Type B pancreatic cell (in vitro differentiated cells): ENCODE measurements at places on chromosomes 11 and 22.

DNA sequence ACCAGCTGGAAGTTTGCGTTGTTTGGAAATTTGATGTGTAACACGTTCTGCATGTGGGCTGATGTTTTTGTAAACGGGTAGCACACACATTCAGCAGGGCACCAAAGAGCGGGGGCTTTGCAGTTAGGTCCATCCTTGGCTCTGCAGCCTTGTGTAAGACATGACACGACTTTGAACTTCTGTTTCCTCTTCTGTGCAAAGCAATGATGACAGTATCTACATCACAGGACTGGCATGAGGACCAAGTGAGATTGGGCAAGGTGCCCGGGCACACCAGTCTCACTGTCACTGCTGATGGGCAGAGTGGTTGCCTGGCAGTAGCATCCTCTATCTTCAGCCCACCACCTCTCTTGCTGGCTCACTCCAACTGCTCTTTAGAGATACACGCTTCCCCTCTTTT lies 3.3 kb downstream of the TCN2 start:
- H3K27me3 ChIP-seq = no peaks in the 10 kb centered on the region
- H3K27ac ChIP-seq = no peak overlapping the region
- peaks cover 28% of the 10 kb centered on the region for H3K4me1 ChIP-seq
- no peaks in the 10 kb centered on the region for H3K36me3 ChIP-seq
- no peak overlapping the region for H3K4me3 ChIP-seq
- no peak for DNase-seq

GRCh38 chr11:64776875-64777274 lies 1.5 kb downstream of the SF1 start:
- H3K4me1 ChIP-seq = peaks cover 23% of the 10 kb centered on the region
- H3K36me3 ChIP-seq = peaks cover 47% of the 10 kb centered on the region
- peak overlapping the region; percentile 97 for H3K4me3 ChIP-seq
- peak overlapping the region; percentile 96 for H3K27ac ChIP-seq
- peaks cover 3% of the 10 kb centered on the region for H3K27me3 ChIP-seq

DNA sequence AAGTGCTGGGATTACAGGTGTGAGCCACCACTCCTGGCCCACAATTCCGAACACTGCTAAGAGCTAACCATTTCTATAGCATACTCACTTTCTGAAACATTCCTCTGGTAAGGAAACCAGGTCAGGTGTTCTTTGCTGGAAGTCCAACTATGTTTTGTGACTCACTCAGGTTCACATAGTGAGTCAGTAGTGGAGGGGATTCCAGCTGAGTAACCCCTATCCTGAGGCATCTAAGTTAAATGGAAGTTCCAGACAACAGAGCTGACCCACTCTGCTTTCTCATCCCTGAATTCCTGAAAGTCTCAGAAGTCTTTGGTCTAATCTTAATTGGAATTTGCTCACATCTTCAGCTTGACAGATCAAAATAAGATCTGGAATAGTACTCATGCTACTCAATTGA lies 3.0 kb upstream of the CHRNA10 start:
- H3K27ac ChIP-seq = no peak overlapping the region
- H3K36me3 ChIP-seq = peaks cover 37% of the 10 kb centered on the region
- no peak for DNase-seq
- H3K27me3 ChIP-seq = no peaks in the 10 kb centered on the region

DNA sequence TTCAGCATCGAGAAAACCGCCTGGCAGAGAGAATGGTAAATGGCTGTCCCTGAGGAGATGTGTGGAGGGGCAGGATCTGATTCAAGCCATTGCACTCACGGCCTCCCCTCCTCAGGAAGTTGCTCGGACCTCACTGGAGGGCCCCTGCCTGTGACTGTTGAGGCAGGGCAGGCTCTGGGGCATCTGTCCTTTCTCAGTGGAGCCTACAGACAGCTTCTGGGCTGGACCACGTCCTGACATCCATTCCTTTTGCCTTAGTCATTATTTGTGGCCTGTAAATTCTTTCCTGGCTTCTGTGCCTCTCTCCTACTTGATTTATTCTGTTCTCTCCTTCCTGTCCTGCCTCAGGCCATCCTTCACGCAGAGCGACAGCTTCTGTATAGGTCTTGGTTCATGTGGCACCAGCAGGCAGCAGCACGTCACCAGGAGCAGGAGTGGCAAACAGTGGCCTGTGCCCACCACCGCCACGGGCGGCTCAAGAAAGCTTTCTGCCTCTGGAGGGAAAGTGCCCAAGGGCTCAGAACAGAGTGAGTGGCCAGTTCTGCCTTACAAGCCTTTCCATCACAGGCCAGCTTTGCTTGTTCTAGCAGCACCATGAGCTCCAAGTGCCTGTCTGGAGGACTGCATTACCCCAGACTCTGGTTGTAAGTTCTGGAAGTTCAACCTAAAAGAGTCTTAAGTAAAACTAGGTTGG lies 59.6 kb downstream of the PISD start:
- H3K36me3 ChIP-seq = peaks cover 4% of the 10 kb centered on the region
- H3K27ac ChIP-seq = peak overlapping the region; percentile 72
- no peak overlapping the region for H3K4me3 ChIP-seq
- DNase-seq = no peak
- H3K27me3 ChIP-seq = no peaks in the 10 kb centered on the region

- peak; percentile 83 for DNase-seq
- peak within 1 kb of the TSS; percentile 85 for H3K4me3 ChIP-seq
- peaks cover 74% of the 10 kb centered on the region for H3K27me3 ChIP-seq
- H3K36me3 ChIP-seq = peaks cover 3% of the 10 kb centered on the region
Measured at GRCh38 chr22:43343262-43343669, at the start of gene SCUBE1. Gene SCUBE1 (minus strand): TSS chr22:43343372. CDS start chr22:43343261, 111 bp downstream.

- no peak overlapping the region for H3K27ac ChIP-seq
- H3K4me1 ChIP-seq = peaks cover 24% of the 10 kb centered on the region
- no peak overlapping the region for H3K4me3 ChIP-seq
- H3K36me3 ChIP-seq = peaks cover 4% of the 10 kb centered on the region
- DNase-seq = no peak
- peaks cover 6% of the 10 kb centered on the region for H3K27me3 ChIP-seq
Measured at GRCh38 chr11:115623021-115623451, 118.8 kb upstream of the CADM1 start.

GRCh38 chr22:47290706-47291430 lies 528.4 kb downstream of the TBC1D22A start:
- H3K27me3 ChIP-seq = no peaks in the 10 kb centered on the region
- H3K36me3 ChIP-seq = no peaks in the 10 kb centered on the region
- no peak overlapping the region for H3K27ac ChIP-seq

DNA sequence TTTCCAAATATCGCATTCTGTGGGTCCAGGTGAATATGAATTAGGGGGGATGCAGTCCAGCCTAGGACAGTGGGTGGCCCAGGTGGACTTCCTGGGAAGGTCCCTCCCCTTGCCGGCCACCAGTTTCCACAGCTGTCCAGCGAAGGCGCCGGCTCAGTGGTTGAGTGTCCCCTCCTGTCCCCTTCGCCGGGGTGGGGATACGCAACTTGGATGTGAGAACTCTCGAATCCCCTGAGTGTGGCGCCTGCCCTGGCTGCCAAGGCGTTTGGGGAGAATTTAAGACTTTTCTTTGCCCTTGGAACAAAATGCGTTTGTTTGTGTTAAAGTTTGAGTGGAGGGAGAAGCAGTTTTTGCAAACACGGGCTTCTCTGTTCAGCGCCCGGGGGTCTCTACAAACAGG lies 123.7 kb downstream of the KCNQ1OT1 start:
- no peaks in the 10 kb centered on the region for H3K4me1 ChIP-seq
- no peaks in the 10 kb centered on the region for H3K27me3 ChIP-seq
- H3K36me3 ChIP-seq = no peaks in the 10 kb centered on the region
- H3K4me3 ChIP-seq = no peak overlapping the region
- no peak overlapping the region for H3K27ac ChIP-seq

GRCh38 chr11:45395947-45396346 lies 109.8 kb upstream of the SYT13 start:
- no peak for DNase-seq
- H3K4me3 ChIP-seq = no peak overlapping the region
- peaks cover 15% of the 10 kb centered on the region for H3K4me1 ChIP-seq

DNA sequence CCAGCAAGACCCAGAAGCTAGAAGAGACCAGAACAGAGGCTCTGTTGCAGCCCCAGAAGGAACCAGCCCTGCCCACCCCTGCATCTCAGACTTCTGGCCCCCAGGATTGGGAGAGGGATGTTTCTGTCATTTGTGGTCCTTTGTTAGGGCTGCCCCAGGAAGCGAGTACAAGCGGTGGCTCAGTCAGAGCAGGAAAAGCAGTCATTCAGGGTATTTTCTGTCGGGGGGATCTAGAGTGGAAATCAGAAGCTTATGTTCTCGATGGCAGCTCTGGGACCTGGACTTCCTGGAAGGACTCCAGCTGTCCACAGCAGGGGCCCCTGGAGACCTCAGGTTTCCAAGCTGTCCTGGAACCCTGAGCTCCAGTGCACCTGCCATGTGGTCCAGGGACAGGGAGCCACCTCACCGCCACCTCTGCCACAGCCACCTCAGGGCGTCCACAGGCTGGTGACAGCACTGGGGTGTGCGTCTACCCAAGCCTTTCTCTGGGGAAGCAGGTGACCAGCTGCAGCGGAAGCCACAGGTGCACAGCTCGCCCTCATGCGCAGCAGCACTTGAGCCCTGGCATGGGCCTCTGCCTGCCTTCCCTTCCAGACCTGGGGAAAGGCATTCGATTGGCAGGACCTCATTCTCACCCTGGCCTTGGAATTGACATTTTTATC lies 2.6 kb downstream of the KRTAP5-5 start:
- H3K27ac ChIP-seq = no peak overlapping the region
- no peak for DNase-seq
- H3K4me3 ChIP-seq = no peak overlapping the region
- no peaks in the 10 kb centered on the region for H3K36me3 ChIP-seq
- H3K27me3 ChIP-seq = peaks cover 38% of the 10 kb centered on the region
- peaks cover 4% of the 10 kb centered on the region for H3K4me1 ChIP-seq

GRCh38 chr11:88208745-88209144 lies 33.5 kb upstream of the RAB38 start:
- H3K27ac ChIP-seq = no peak overlapping the region
- H3K4me1 ChIP-seq = no peaks in the 10 kb centered on the region
- DNase-seq = no peak
- H3K27me3 ChIP-seq = no peaks in the 10 kb centered on the region
- H3K36me3 ChIP-seq = no peaks in the 10 kb centered on the region
- no peak overlapping the region for H3K4me3 ChIP-seq

GRCh38 chr11:74253361-74253760 lies 58.1 kb downstream of the P4HA3 start:
- peaks cover 16% of the 10 kb centered on the region for H3K36me3 ChIP-seq
- H3K27me3 ChIP-seq = no peaks in the 10 kb centered on the region
- DNase-seq = no peak
- peaks cover 12% of the 10 kb centered on the region for H3K4me1 ChIP-seq
- no peak overlapping the region for H3K4me3 ChIP-seq

DNA sequence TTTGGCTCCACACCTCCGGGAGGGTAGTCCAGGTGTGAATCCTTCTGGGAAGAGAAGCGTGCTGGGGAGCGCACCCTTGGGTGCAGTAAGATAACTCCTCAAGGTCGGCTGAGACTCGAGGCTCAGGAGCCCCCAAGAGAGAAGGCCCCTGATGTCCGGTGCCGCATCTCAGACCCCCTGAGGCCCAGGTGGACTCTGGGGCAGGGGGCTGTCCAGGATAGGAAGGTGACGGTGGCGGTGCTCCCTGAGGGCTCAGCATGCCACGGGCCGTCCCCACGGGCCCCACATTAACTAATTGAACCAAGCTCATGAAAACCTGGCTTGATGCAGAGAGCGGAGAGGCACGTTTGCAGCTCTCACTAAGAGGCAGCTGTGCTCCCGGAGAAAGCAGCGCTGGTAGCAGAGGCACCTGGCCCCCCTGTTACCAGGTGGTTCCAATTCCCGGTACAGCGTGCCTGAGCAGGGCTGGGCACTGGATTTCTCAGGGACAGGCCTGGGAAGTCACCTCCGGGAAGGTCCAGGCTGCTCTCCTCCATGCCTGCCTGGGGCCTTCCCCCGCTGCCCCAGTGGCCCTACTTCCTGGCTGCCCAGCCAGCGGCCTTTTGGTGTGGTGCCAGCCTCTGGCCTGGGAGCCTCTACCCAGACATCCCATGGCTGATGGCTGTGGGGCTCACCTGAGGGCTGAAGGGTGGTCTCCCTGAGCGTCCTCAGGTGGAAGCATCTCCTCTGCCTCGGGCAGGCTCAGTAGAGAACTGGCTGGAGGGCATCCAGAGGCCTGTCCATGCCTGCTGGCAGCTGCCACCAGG lies 1.1 kb downstream of the KCNQ1 start:
- no peak for DNase-seq
- no peak overlapping the region for H3K27ac ChIP-seq
- H3K36me3 ChIP-seq = no peaks in the 10 kb centered on the region
- H3K4me3 ChIP-seq = peak overlapping the region; percentile 82
- H3K4me1 ChIP-seq = no peaks in the 10 kb centered on the region

DNA sequence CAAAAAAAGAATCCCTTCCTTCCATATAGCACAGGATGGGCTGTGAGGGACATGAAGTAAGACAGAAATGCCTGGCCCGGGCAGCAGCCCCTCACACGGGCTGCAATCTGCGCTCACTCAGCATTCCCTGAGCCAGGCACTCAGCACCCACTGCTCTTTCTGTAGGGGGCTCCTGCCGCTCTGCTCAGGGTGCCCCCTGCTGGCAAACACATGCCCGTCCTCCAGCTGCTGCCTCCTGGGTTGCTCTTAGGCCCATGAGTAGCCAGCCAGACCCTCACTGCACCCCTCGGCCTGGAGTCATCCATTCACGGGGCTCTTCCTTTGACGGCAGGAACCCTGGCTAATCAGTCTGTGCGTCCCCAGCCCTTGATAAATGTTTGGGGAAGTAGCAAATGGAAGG lies 6.9 kb downstream of the MCAT start:
- H3K27me3 ChIP-seq = no peaks in the 10 kb centered on the region
- H3K36me3 ChIP-seq = peaks cover 14% of the 10 kb centered on the region
- H3K27ac ChIP-seq = peak overlapping the region; percentile 11
- no peak overlapping the region for H3K4me3 ChIP-seq
